Camera-type eye (tissue), 1 donor: ENCODE measurements at places on chromosomes 3 and 15. TPM values are rescaled to one million over a fixed set of nuclear protein-coding genes. Genes with fewer than 3 reads are reported as not detected.

TRANK1 gene
- 14.7 TPM for total RNA-seq

COMMD4 gene
- 36.5 TPM for total RNA-seq

HIGD2B gene
- total RNA-seq = not detected

HYAL3 gene
- total RNA-seq = 3.9 TPM

TTLL13 gene
- not detected for total RNA-seq
